ENCODE measurements at places on chromosomes 2 and 18.

- DNase-seq: no peak
Observed at GRCh38 chr2:169108099-169108884, 38.9 kb downstream of the DHRS9 start.

DNA sequence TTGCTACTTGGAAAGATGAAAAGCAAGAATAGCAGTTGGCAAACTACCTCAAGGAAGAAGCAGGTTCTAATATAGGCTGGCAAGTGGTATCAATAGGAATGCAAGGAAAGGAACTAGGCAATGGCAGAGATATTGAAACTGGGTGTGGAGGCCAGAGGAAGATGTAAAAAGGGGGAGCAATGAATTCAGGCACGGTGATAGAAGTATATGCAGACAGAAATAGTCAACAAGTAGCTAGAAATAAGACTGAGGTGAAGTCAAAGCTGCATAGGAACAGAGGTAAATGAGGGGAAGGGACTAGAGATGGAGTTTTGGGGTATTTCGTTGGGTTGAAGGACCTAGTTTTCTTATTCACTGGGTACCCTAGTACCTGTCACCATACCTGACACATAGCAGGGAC, 4.1 kb downstream of the PCBP1 start:
- DNase-seq: no peak

DNA sequence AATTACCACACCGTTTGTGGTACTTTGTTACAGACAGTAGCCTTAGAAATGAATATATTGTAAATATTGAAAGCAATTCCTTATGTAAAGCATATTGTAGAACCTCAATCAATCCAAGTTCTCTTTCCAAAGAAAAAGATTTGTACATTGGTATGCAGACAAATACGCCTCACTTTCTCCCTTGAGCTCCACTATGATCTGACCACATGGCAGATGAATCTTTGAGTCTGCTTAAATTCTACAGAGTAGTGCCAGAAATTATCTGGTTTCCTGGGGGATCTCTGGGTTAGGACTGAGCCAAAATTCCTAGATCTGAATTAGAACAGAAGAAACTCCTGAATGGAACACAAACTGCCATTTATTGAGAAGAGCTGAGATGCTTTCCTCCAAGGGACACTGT, 99.0 kb downstream of the CPO start:
- DNase-seq: no peak

DNA sequence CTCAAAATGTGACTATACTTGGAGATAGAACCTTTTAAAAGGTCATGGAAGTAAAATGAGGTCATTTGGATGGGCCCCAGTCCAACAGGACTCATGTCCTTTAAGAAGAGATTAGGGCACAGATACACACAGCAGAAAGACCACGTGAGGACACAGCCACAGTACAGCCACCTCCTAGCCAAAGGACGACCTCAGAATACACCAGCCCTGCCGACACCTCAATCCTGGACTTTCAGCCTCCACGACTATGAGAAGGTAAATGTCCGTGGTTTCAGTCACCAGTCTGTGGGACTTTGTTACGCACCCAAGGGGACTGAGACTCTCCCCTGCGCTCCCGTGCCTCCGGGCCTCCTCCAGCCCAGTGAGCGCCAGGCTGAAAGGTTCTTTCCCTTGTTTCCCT, 30.2 kb upstream of the HPCAL1 start:
- no peak for DNase-seq

- DNase-seq: no peak
Observed at GRCh38 chr2:9139491-9140443, 66.8 kb upstream of the ASAP2 start.

- DNase-seq: no peak
Observed at GRCh38 chr18:61676773-61677434, 215.9 kb downstream of the RNF152 start.

DNA sequence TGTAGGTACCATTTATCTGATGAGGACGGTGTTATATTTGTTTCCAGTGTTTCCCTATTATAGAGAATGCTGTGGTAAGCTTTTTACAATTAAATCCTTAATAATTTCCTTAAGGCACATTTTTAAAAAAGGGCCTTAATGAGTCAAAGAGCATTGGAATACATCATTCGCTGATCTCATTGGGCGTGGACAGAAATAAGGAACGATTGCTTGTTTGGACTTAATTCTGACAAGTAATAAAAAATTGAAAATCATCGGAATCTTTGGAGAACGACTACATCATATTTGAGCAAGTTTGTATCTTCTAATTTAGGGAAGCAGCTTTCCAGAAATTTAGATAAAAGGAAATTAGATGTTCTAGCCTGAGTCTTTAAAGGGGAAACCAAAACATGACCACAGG, 11.3 kb downstream of the AGPS start:
- DNase-seq: no peak

DNA sequence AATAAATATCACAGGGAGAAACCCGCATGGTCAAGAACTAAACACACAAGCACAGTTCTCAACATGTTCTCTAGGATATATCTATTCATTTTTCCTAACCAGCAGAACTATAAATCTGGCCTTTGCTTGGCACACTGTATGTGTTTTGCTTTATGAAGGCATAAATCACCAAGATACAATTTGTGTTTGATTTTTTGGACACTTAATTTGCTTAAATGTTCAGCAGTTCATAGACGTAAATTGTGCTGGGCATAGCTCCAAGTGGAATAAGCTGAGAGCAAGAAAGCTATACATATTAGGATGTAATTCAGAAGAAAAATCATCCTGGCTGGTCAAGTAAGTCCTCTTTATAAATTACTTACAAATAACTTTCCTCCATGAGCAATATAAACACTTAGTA, 341.5 kb upstream of the ATP5MC3 start:
- no peak for DNase-seq
